ENCODE measurements at places on chromosomes 1 and 21.

GRCh38 chr1:66267201-66267940, 266.6 kb upstream of the SGIP1 start:
- no peak for DNase-seq

DNA sequence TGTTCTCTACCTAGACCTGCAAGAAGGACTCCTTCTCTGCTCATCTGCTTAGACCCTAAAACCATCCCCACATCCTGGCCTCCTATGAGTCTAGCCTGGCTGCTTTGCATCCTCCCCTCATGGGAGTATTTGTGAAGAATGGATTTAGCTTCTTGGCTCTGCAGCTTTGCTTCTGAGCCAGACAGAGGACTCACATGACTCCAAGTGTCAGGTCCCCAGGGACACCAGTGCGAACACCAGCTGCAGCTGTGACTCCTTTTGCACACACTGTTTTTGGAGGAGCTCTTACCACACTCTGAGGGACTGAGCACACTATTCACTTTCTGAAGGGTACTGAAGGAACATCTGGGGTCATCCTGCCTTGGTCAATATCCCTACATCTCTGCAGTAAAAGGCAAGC, 131.8 kb upstream of the SGIP1 start:
- DNase-seq, result no peak

- DNase-seq, result no peak
Observed at GRCh38 chr1:22490309-22490708, 38.7 kb downstream of the ZBTB40 start.

- no peak for DNase-seq
Observed at GRCh38 chr1:201930137-201930536, 16.2 kb downstream of the LMOD1 start.

- no peak for DNase-seq
Observed at GRCh38 chr1:113630340-113631327, 128.7 kb downstream of the PHTF1 start.

DNA sequence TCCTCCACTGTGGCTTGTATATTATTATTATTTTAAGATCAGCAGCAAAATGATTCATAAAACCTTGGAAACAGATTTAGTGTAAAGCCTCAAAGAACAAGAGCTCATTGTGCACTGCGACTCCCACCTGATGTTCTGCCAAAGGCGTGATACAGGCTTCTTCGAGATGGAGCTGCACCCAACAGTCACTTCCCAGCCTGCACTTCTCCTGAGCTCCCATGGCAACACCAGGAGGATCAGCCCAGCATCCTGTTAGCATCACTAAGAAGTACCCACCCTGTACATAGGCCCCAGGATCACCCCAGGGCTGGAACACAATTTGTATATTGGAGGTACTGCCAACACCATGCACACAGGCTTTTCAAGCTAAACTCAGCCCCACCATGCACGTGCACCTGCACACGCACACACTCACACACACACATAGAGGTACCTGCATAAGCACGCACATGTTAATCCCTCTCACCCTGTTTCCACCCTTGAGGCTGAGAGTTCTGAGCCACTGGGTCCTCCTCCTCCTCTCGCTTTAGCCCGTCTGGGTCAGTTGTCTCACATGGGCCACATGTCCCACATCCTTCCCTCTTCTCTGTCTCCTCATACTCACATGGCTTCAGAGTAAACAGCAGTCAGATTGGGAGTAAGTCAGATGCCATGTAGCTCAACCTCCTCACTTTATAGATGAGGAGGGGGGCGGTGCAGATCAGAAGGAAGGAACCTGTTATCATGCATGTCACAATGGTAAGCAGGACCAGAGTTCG, 281.9 kb upstream of the POU3F1 start:
- no peak for DNase-seq

- DNase-seq, result no peak
Observed at GRCh38 chr1:13667691-13668090, 32.3 kb upstream of the PRDM2 start.
